GM12891 (cell line): ENCODE measurements at places on chromosomes 16 and 17.
A peak's percentile ranks its signal among the peaks of the same experiment; 100 is the strongest.

DNA sequence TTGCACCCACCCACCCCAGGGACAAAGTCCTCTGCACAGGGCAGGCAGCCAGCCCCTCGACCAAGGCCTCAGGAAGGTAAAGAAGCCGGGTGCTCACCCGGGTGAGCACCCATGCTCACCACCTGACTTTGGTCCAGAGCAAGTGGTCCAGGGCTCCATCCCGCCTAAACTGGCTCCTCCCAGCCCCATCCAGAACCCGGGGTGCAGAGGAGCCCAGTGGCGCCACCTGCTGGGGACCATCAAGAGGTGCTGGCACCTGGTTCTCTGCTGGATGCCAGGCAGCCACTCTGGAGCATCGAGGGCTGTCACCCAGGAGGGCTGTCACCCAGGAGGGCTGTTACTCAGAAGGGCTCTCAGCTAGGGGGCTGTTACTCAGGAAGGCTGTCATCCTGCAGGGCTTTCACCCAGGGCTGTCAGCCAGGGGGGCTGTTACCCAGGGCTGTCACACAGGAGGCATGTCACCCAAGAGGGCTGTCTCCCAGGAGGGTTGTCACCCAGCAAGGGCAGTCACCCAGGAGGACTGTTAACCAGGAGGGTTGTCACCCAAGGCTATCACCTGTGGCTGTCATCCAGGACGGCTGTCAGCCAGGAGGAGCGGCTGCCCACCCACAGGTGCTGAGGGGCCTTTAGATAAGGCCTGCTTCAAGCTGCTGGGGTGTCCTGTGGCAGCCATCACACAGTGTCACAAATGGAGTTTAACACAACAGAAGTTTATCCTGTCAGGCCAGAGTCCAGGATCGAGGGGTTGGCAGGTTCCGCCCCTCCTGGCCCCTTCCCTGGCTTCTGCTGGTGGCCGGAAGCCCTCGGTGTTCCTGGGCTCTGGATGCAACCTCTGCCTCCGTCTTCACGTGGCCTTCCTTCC, 98.5 kb downstream of the TNFRSF13B start:
- DNase-seq = peak; percentile 80

DNA sequence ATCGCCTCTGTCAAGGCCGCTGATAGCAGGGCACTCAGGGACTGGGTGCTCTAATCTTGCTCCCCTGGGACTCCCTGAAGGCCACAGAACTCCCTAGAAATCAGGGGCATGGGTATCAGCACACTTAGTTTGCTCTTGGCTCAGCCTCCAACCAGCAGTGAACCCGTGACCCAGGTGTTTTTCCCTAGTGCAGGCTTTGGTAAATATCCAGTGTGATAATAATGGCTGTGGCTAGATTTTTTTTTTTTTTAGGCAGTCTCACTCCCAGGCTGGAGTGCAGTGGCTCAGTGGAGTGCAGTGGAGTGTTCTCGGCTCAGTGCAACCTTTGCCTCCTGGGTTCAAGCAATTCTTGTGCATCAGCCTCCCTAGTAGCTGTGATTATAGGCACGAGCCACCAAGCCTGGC, 10.3 kb downstream of the NUPR1 start:
- no peak for DNase-seq

GRCh38 chr16:1740234-1740633, 31.1 kb downstream of the NME3 start:
- no peak for DNase-seq

- no peak for DNase-seq
Measured at GRCh38 chr17:306116-306515, 46.5 kb downstream of the RPH3AL start.

- DNase-seq = no peak
Measured at GRCh38 chr16:87929986-87930385, 6.3 kb downstream of the CA5A start.

GRCh38 chr16:4891097-4891885, 44.0 kb downstream of the UBN1 start:
- no peak for DNase-seq

GRCh38 chr16:53502331-53503269, at the start of gene AKTIP:
Gene AKTIP (minus strand): TSS chr16:53503209. CDS start chr16:53500259, 2,950 bp downstream.
- peak; percentile 49 for DNase-seq
